ENCODE measurements at places on chromosomes 1 and 21. TPM values are rescaled to one million over a fixed set of nuclear protein-coding genes. Genes with fewer than 3 reads are reported as not detected.
A peak's percentile ranks its signal among the peaks of the same experiment; 100 is the strongest.

The WDR64 gene
- not detected for total RNA-seq

The PODN gene
- total RNA-seq, result not detected

The TTC4 gene
- total RNA-seq, result 17.4 TPM

The OR2T35 gene
- total RNA-seq, result not detected

The SLC35F3 gene
- total RNA-seq, result not detected

The C1QA gene
- not detected for total RNA-seq

The PPP1R15B gene
- total RNA-seq, result 53.5 TPM

The CTNNBIP1 gene
- total RNA-seq, result 4.2 TPM

The TGFBR3 gene
- total RNA-seq, result not detected

- DNase-seq, result no peak
Measured at GRCh38 chr1:78603206-78603605, 17.0 kb upstream of the IFI44L start.

DNA sequence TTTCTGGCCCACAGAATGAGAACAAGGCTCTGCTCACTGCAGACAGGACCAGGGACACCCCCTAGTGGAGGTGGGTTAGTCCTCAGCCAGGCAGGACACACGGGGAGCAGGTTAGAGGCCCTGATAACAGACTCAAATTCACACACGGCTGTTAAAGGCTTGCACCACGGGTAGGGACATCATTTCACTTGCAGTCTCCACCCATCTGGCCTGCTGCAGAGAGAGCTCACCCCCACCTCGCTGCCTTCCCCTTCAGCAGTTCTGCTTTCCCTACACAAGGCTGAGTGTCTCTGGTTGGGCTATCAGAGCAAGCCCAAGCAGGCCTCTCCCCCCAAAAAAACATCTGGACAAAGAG is 20.6 kb downstream of the MEF2D start:
- DNase-seq, result peak; percentile 64

DNA sequence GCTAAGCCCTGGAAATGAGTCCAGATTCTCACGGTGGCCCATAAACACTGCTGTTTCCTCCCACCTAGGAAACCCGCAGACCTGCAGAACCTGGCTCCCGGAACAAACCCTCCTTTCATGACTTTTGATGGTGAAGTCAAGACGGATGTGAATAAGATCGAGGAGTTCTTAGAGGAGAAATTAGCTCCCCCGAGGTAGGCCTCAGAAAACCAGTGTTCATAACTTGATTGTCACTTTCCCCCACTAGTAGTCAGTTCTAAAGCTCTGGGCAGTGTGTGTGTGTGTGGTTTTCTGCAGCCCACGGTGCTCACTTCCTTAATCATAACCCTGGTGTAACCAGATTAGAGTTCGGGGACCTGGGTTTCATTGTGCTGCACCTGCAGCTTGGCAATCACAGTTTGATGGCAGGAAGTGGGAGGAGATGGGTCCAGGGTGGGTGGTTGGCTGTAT is 39.1 kb downstream of the CLIC6 start:
- DNase-seq, result no peak

DNA sequence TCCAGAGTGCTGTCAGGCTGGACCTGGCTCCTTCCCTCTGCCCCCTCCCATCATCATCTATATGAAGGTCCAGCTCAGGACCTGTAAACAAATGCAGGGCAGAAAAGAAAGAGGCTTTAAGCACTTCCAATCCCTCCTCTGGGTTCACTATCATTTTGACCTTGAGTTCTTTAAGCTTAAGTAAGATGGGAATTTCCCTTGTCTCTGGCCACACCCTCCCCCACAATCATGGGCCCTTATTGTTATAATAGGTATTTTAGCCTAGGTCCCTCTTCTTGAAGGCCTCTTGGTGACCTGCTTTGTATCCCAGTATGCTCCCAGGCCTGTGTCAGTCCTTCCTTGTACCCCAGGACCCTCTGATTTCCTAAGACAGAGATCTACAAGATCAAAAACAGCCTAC is 45.1 kb upstream of the EPS15 start:
- no peak for DNase-seq

DNA sequence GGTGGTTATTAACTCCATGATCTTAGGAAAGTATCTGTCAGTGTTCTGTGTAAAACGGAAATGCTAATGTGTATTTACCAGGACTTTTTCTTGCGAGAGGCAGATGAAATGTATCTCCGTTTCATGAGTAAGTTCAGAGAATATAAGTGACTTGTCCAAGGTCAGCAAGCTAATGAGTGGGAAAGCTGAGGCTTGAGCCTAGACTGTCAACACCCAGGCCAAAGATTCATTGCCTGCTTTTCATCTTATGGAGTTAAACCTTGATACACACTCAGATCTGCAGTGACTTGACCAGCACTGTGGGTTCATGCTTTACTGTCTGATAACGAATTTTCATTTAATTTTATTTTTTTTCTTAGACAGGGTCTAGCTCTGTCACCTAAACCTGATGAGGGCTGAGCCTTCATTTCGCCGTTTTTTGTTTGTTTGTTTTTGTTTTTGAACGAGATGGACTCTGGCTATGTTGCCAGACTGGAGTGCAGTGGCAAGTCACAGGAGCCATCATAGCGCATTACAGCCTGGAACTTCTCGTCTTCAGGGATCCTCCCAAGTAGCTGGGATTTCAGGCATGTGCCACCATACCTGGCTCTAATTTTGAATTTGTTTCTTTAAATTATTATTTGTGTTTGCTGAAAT is 918 bp upstream of the JTB start:
- DNase-seq, result no peak

GRCh38 chr21:39843483-39843882 is 23.8 kb upstream of the PCP4 start:
- DNase-seq, result no peak

DNA sequence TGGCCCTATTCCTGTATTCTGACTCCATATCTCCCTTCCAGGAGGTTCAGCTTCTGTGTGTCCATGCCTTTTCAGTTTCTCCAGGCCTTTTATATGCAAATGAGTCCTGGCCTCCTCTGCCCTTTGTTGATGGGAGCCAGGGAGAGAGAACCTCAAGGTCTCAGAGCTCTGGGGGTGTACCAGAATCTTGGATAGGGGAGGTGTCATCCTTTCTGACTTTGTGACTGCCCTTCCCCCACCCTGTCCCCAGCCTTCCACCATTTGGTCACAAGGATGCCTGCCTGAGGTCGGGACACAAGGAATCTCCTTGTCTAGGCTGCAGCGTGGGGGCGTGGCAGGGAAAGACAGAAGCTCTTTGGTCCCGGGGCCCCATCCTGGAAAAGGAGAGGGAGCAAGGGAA is 18.6 kb downstream of the LURAP1 start:
- DNase-seq, result no peak

DNA sequence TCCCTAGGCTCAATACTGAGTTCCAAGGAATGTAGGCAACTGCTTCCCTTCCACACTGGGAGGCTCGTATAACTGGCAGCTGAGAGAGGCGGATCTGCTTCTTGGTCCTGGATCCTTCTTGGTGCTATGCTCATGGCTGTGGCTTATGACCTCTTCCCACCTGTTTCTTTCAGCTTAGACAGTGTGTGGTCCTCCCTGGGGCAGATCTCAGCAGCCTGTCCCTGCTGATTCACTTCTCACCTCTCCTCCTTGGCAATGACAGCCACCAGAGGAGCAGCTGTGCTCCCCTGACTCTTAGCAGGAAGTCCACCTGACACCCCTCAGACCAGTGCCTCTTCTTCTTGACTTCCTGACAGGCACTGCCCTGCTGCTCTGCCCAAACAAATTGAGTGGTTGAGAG is 75.1 kb upstream of the PTGFRN start:
- no peak for DNase-seq

- DNase-seq, result peak; percentile 54
Measured at GRCh38 chr1:151347523-151348246, 633 bp upstream of the RFX5 start.

GRCh38 chr1:226723657-226724532 is 15.2 kb downstream of the ITPKB start:
- DNase-seq, result peak; percentile 76

- DNase-seq, result no peak
Measured at GRCh38 chr1:170200621-170201397, 55.0 kb downstream of the NTMT2 start.

- DNase-seq, result no peak
Measured at GRCh38 chr1:16012590-16013219, 5.1 kb downstream of the HSPB7 start.

GRCh38 chr21:15671188-15671587 is 58.6 kb upstream of the USP25 start:
- DNase-seq, result no peak

- peak; percentile 92 for DNase-seq
Measured at GRCh38 chr1:61184040-61184713, 101.8 kb downstream of the NFIA start.

GRCh38 chr1:158257888-158258287 is 3.7 kb downstream of the CD1A start:
- DNase-seq, result no peak

DNA sequence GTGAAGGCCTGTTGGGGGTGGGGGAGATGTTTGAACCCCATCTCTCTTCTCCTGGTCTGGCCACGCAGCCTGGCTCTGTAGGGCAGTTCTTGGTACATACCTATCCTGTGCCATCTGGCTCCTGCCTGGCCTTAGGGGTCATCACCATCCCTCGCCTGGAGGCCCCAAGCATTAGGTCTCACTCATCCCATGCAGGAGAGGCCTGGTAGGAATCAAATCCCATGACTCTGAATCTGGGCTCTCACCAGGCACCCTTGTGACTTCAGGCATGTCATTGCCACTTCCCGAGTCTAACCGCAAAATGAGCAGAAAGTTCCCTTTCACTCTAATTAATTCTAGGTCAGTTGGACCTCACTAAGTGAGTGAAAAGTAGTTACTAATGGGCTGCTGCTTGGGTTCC is 37.2 kb downstream of the ETNK2 start:
- DNase-seq, result no peak

DNA sequence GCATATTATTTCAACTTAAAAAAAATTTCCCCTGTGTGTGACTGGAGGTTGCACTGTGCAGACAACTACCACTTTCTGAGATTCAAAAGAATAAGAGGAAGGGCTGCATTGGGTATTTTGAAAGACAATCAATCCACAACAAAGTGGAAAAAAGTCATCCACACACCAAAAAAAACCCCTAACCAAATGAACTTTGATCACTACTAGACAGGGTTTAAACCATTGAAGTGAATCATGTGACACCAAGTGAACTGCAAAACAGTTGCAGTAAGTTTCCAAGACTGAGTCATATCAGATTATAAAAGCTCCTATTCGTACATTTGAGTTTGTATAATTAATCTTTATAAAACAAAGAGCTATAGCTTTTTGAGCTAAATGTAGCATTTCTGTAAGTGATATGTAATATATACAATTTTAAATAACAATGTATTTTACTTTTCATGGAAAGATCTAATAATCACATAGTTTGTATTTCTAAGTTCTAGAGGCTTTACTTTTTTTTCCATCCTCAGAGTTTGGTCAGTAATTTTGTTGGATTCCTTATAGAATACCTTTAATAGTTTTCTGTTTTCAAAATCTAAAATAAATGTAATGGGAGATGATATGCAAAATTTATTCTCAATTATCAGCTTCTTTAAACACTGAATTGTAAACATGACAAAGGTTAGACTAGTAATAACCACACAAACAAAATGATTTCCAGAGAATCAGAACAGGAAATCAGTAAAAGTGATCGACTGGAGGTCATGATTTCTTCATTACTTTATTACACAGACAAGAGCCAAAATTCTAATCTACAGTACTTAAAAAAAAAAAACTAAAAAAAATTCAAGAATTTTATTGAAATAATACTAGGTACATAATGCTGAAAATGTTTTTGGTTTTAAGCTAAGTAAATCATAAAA is 50.5 kb upstream of the GFI1 start:
- no peak for DNase-seq

GRCh38 chr21:38459490-38459889 is 38.8 kb downstream of the ERG start:
- no peak for DNase-seq

DNA sequence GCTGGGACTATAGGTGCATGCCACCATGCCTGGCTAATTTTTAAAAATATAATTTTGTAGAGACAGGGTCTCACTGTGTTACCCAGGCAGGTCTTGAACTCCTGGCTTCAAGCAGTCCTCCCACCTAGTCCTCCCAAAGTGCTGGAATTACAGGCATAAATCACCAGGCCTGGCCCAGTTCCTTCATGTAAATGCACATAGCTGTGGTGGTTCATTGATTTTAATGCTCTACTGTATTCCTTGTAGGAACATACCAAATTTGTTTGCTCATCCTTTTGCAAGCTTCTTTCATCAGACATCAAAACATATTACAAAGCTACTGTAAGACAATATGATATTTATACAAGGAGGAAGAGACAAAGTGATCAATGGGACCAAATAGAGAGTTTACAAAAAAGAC is 237.5 kb upstream of the ESRRG start:
- no peak for DNase-seq

DNA sequence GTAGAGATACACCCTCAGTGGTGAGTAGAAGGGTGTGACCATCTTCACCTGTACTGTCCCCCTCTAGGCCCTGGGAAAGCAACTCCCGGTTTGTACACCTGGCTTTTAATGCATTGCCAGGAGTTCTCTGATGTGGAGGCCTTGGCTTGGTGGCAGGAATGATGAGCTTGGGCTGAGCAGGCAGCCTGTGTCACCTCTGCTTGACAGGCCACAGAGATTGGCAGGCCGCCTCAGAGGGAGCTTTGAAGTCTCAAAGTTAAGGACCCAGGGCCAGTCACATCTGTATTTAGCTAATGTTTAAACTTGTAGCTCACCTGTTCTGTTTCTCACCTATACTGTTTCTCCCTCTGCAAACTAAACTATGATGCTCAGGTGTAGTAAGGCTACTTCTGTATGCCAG is 28.5 kb downstream of the HUNK start:
- DNase-seq, result no peak

DNA sequence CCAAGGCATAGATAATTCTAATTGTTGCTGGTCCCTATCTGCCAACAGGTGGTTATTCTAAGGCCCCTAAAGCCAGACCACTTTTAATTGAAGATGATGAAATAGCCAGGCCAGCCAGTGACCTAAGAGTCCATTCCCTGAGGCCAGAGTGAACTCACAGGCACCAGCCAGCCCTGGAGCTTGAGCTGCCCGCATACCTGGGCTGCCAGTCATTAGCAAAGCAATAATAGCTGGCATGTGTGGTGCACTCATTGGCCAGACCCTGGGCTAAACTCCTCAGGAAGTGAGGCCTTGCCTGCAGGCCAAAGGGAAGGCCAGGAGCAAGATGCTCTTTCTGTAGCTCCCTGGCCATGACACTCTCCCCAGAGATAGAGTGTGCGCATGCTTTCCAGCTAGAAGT is 180.4 kb upstream of the KLHDC7A start:
- DNase-seq, result no peak

Data from Karpas-422 (cell line).